T-helper 9 cell (primary cell): ENCODE measurements at places on chromosomes 12 and 14.

- no peak for DNase-seq
Observed at GRCh38 chr14:50620341-50620740, 47.8 kb downstream of the SAV1 start.

DNA sequence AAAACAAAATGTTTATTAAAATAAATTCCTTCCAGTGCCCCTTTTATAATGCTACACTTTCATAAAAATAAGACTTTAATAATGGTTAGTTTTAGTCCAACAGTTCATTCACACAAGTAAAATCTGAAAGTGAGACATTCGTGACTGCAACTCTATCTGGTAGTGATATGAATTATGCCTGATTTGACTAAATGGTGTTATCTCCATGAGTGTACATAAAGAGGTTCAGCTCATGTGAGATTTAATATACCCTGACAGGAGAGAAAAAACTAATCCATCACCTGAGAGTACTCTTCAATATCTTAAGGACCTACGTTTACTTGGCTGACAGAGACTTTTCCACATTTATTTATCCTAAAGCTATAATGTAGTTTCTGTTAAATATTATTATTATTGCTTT is 34.0 kb downstream of the ERO1A start:
- no peak for DNase-seq

DNA sequence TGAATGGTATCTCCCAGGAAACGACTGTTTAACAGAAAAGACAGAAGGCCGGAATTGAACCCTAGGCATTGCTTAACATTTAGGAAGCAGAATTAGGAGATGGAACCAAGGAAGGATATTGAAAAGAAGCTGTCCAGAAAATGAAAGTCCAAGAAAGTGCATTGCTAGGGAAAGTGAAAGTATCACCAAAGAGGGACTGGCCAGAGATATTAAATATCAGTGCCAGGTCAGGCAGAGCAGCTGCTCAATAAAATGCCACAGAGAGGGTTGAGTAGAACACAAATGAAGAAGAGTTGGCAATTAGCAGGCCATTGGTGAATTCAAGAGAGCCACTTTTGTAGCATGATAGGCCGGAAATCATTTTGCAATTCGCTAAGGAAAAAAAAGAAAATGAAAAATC is 101.6 kb downstream of the CFAP54 start:
- DNase-seq, result no peak

- DNase-seq, result no peak
Observed at GRCh38 chr12:57625261-57626032, 7.6 kb downstream of the B4GALNT1 start.

GRCh38 chr12:124964836-124965462 is 24.0 kb downstream of the DHX37 start:
- DNase-seq, result no peak

DNA sequence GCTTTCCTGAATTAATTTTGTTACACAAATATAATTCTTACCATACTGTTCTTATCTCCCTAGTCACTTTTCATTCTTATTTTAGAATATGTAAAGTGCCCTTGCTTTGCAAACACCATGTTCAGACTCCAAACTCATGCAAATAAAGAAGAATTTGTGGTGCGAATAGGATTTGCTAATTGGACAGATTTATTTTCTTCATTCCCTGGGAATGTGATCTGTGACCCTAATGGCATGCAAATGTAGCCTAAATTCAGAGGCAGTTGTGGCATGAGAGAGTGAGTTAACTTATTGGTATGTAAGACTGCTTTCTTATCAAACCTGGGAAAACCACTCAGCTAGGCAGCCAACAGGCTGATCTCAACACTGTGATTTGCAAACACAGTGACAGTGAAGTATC is 10.0 kb downstream of the CAPZA3 start:
- no peak for DNase-seq
